ENCODE measurements at places on chromosomes 5 and 9.

- DNase-seq, result no peak
Measured at GRCh38 chr9:110173322-110173642, 34.7 kb downstream of the C9orf152 start.

DNA sequence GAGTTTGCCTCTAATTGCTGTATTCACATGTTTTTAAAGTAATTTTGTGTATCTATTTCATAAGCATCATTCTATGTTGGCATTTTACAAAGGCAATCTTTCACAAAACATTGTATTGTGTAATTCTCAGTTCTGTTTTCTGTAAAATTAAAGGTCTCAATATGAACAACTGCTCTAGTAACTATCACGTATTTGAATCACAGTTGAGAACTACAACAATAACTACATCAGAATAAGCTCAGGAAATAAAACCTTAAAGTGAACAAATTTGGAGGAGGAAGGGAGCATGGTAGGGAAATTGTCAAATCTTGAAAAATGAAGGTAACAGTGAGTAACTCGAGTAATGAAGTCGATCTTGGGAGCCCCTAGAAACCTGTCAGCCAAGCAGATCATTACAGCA lies 22.5 kb upstream of the CAMK4 start:
- no peak for DNase-seq

- no peak for DNase-seq
Measured at GRCh38 chr5:140270008-140270407, 32.9 kb downstream of the PFDN1 start.

DNA sequence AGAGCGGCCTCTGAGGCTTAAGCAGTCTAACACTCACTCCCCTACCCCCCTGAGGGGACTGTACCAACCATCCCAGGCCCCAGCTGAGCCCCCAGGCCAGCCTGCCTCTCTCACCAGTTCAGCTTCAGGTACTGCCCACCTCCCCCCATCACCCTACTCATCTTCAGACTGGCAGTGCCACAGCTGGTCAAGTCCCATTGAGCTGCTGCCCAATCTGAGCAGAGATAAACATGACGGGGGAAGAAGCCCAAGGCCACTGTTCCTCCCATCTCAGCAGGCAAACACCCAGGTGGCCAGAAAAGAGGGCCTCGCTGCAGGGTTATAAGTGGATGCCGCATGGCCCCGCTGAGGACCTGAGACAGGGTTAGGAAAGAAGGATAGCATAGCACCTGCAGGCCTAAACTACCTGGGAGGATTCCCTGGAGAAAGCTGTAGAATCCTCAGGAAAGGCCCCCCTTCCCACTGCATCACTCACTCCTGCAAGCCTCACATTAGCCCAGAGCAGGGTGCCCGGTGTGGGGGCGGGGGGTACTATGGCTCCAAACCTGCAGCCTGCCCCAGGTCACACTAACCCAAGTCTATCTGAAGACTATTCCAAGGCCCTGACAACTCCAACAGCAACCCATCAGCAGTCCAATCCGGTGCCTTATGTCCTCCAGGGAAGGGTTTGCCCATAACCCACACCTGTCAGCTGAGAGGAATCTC lies 3.6 kb downstream of the B4GALT1 start:
- DNase-seq, result no peak

GRCh38 chr5:143898381-143898780 lies 86.4 kb downstream of the HMHB1 start:
- DNase-seq, result peak; percentile 13

DNA sequence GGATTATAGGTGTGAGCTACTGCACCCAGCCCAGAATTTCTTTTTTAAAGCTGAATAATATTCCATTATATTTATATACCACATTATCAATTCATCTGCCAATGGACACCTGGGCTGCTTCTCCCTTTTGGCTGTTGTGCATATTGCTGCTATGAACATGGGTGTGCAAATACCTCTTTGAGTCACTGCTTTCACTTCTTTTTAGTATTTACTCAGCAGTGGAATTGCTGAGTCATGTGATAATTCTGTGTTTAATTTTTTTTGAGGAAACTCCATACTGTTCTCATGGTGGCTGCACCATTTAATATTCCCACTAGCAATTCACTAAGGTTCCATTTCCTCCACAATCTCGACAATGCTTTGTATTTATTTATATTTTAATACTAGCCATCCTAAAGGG lies 36.1 kb upstream of the KIF4B start:
- DNase-seq, result no peak

Measured in CD4-positive, alpha-beta T cell treated with Interleukin-6 at 100 ng/mL for 8 hours (primary cell).